Hematopoietic multipotent progenitor cell treated with erythropoietin and hydrocortisone succinate and interleukin-3 and kit ligand, for 17 days (in vitro differentiated cells): ENCODE measurements at places on chromosomes 16 and 17.

DNA sequence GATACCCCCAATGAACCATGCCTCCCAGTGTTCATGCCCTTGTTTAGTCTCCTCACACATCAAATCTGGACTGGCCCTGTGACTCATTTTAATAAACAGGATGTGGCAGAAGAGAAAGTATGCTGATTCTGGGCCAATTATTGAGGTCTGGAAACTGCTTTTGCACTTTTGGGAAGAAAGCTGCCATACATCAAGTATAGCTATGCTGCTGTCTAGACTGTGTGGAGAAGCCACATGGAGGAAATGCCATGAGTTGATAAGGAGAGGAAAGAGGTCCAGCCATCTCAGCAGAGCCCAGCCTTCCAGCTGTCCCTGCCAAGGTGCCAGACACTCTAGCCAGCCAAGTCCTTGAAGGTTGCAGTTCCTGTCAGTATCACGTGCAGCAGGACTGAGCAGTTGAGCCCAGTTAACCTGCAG is 16.7 kb downstream of the RPRML start:
- DNase-seq: no peak

- DNase-seq: no peak
These were observed 237.0 kb downstream of the SEC14L1 start for GRCh38 chr17:77377710-77378235.

DNA sequence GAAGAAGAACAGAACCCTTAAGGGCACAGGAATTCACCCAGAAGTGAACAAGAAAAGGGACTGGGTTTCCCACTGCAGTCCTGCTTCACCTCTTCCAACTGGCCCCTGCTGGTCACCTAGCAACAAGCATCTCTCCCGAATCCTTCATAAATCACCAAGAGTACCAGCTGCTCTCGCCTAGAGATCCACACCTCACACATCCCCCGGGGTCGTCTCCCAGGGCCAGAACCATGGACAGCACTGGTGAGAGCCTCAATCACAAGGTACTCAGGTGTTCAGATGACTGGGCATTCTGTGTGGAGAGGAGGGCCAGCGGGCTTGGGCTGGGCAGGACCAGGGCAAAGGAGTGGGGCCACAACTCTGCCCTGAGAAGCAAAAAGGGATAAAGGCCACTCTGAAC is 65.9 kb downstream of the CCT6B start:
- no peak for DNase-seq

DNA sequence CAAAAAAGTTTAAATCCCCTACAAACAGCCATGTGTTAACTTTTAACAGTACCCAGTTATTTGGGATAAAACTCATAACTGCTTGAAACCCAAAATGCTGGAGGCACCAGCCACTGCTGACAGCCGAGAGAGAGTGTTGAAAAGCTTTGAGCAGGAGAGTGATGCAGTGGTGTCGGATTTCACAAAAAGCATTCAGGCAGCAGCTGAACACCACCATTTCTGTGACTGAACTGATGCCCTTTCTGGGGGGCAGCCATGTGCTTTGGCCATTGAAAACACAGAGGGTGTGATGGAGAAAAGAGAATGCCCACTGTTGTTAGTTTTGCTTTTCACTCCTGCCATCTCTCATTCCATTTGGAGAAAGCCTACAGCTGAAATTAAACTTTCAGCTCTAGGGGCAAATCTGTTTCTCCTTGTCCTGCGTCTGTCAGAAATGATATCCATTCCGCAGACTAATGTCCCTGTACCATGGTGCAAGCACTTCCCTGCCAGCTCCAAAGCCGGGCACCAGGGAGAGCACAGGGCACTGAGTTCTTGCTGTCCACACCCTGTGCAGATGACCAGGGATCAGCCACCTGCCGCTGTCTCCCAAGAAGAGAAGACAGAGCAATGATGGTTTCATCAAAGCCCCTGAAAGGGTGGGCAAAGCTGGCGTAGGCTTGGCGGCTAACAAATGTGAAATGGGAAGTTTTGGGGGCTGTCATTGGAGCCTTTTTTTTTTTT is 16.6 kb upstream of the MLYCD start:
- no peak for DNase-seq

GRCh38 chr17:46262271-46262670 is 32.7 kb upstream of the LRRC37A start:
- DNase-seq: no peak

GRCh38 chr17:28750178-28751047 is 6.6 kb downstream of the TRAF4 start:
- peak; percentile 94 for DNase-seq

DNA sequence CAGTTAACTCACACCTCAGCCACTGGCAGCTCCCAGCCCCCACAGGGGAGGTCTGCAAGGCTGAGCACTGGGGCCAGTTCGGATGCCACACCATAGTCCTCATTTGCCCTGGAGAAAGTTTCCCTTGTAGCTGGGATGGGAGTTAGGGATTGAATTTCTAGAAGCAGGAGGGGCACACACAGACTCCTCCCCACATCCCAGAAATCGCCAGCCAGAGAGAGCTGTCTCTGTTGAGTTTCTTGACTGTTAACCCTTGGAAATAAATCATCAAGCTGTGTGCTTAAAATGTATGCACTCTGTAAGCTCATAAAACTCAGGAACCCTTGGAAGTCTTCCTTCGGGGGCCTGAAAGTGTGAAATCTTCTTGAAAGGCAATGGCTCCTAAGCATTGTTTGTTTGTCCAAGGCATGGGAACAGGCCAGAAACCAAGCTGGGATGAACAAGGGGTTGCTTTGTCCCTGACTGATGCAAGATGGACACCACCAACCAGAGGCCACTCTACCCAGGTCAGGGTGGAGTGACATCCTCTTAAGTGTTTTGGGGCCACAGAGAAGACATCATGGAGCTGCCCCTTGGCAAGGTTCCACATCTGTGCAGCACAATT is 394 bp upstream of the PRM3 start:
- DNase-seq: no peak

GRCh38 chr17:51676691-51677487 is 416.5 kb downstream of the UTP18 start:
- no peak for DNase-seq

DNA sequence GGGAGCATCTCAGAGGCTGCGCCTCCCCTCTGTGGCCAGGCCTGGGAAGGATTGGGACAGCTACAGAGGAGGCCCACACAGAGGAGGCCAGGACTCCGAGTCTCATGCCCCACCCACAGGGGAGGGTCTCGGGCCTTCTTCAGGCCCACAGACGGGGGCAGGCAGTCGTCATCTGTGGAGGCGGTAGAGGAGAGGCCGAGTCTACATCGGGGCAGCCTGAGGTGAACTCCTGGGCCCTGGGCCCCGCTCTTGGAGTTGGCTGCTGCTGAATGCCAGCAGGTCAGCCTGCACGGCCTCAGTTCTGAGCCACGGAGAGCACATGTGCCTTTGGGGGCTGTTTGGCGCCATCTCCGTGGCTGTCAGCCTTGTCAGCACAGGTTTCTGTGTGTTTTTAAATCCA is 8.1 kb upstream of the NUDT16L1 start:
- no peak for DNase-seq

GRCh38 chr17:1796800-1797199 is 32.9 kb downstream of the SMYD4 start:
- DNase-seq: no peak

DNA sequence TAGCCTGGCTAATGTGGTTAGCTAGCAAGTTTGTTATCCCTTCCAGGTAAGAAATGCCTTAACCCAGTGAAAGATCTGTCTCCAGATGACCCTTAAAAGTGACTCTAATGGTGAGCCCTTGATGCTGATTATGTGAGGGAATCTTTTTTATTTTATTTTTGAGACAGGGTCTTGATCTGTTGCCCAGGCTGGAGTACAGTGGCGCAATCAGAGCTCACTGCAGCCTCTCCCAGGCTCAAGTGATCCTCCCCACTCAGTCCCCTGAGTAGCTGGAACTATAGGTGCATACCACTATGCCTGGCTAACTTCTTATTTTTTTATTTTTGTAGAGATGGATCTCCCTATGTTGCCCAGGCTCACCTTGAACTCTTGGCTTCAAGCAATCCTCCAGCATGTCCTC is 10.8 kb upstream of the HP start:
- no peak for DNase-seq

GRCh38 chr16:12460064-12460392 is 343.7 kb downstream of the CPPED1 start:
- no peak for DNase-seq

GRCh38 chr16:50830698-50831097 is 88.8 kb downstream of the CYLD start:
- no peak for DNase-seq

DNA sequence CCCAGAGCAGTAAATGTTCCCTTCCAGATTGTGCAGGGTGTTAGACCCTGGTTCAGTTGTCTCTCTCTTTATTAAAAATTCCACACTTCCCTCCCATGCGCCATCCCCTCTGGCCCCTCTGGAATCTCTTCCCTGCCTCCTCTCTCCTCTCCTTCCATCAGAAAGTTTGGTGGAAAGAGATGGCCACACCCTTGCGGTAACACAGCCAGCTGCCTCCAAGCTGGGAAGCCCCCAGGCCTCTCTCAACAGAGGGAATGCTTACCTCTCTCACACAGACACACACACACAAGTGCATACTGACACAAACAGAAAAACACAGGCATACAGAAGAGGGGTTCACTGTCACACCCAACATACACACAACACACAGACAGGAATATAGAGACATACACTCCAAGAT is 220.5 kb downstream of the C16orf78 start:
- DNase-seq: no peak

- DNase-seq: no peak
These were observed at the start of gene AKTIP for GRCh38 chr16:53502331-53503269. AKTIP (minus strand) TSS chr16:53503209; CDS start chr16:53500259, 2,950 bp downstream.

DNA sequence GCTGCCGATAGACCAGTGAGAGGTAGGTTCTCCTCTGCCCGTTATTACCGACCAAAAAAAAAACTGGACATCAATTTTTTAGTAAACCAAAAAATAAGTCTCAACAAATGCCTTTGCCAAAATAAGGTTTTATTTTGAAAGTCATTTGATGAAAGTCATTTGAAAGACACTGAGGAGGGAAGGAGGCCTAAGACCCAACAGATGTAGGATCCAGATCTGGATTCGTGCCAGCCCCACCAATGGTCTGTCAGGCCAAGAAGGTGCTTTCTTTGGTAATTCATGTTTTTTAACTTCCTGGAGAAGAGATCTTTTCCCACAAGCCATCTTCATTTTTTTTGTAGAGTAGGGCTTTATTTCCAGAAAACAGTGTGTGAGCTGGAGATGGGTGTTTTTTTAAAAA is 18.1 kb downstream of the NTAN1 start:
- DNase-seq: peak; percentile 75

DNA sequence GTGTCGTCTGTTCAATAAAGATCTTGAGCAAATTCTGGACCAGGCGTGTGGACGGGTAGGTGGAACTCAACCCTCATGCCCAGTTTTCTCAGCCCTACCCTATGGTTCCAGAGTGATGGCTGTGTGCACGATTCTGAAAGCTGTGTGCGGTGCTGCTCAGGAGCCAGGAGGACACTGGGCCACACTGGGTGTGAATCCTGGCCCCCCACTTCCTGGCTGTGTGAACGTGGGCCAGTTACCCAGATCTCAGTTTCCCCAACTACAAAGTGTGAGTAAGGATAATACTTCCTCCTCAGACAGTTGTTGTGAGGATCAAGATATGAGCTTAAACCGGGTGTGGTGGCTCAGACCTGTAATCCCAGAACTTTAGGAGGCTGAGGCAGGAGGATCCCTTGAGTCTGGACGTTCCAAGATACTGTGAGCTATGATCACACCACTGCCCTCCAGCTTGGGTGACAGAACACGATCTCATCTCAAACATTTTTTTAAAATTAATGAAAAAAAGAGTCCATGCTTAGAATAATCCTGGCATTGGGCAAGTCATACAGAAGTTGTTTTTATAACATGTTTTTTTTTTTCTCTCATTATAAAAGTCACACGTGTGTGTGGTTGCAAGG is 14.7 kb upstream of the MPRIP start:
- no peak for DNase-seq

- no peak for DNase-seq
These were observed 710.1 kb downstream of the KCNJ2 start for GRCh38 chr17:70879401-70879800.

GRCh38 chr16:88558457-88559442 is 11.5 kb upstream of the ZC3H18 start:
- DNase-seq: no peak

GRCh38 chr16:21076186-21076883 is 74.3 kb downstream of the DNAH3 start:
- no peak for DNase-seq

DNA sequence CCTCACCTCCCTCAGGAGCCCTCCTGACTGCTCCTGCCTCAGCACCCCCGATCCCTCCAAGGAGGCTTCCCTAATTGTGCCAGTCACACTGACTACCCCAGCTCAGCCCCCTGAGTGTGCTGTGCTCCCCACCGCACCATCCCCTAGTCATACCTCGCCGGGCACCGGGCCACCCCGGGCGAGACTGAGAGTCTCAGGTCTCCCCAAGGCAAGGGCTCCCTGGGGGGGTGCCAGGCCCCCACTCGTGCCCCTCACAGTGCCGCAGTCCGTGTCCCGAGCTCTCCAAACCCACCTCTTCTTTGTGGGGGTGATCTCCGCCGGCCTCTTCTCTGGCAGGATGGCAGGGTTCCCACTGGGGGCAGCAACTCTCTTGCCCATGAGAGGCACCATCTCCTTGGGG is 3.2 kb downstream of the TRPV3 start:
- no peak for DNase-seq

- no peak for DNase-seq
These were observed 206.9 kb upstream of the CACNG5 start for GRCh38 chr17:66627985-66628384.

DNA sequence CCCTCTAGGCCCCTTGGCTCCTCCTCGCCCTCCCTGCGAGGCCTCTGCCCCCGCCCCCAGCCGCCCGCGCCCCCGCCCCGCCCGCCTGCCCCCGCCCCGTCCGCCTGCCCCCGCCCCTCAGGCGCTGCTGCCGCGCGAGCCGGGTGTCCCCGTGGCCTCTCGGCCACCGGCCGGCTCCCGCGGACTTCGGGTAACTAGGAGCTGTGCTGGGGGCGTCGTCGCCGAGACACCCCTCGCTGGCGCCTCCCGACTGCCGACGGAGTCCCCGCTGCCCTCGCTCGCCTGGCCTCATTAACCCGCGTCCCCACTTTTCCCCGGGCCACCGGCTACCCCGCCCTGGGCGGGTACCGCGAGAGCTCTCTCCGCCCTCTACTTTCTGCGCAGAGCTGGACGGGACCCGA is at the start of gene TLCD1:
Gene TLCD1 (minus strand): TSS at position 8 of the 401 bp plus-strand sequence. CDS start 136 bp downstream, outside the sequence.
- DNase-seq: peak; percentile 74

GRCh38 chr16:57999366-57999970 is 1.0 kb downstream of the ZNF319 start:
- no peak for DNase-seq

GRCh38 chr16:31502981-31503380 is 5.2 kb downstream of the RUSF1 start:
- no peak for DNase-seq

GRCh38 chr16:54411544-54411943 is 125.0 kb upstream of the IRX3 start:
- no peak for DNase-seq
